ENCODE measurements at places on chromosomes 1 and 21.

GRCh38 chr1:98333406-98333805 lies 328.1 kb upstream of the SNX7 start:
- DNase-seq = no peak

- DNase-seq = no peak
Observed at GRCh38 chr1:233293556-233294446, 1.7 kb downstream of the PCNX2 start.

GRCh38 chr21:32278103-32278502 lies 746 bp downstream of the MIS18A start:
- no peak for DNase-seq

DNA sequence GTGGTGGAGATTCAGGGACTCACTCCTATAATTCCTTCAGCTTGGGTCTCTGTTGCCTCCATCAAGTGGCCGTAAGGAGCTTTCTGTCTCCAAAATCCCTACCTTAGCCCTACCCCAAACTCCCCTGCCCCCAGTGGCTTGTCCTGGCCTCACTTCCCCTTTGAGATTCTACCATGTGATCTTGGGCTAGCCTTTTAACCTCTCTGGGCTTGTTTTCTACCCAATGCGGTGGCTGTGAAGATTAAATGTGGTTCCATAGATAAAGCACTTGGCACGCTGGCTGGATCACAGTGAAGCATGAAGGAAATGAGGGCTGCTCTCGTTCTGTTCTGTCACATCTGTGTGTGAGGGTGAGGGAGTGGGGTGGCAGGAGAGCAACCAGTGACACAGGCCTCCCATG lies 43.6 kb downstream of the FAAH start:
- no peak for DNase-seq

GRCh38 chr1:228264090-228264829 lies 56.4 kb downstream of the OBSCN start:
- no peak for DNase-seq

GRCh38 chr1:116762781-116763115 lies 8.5 kb downstream of the CD2 start:
- DNase-seq = no peak

- DNase-seq = no peak
Observed at GRCh38 chr1:24928689-24929397, 1.2 kb downstream of the RUNX3 start.

- no peak for DNase-seq
Observed at GRCh38 chr1:44790968-44791801, 3.2 kb upstream of the BEST4 start.
